NCI-H774 (cell line): ENCODE measurements at places on chromosomes 1 and 21.

GRCh38 chr1:28744184-28744583 lies 7.4 kb downstream of the YTHDF2 start:
- DNase-seq: no peak

- DNase-seq: no peak
Observed at GRCh38 chr1:97071173-97071572, 349.6 kb downstream of the PTBP2 start.

DNA sequence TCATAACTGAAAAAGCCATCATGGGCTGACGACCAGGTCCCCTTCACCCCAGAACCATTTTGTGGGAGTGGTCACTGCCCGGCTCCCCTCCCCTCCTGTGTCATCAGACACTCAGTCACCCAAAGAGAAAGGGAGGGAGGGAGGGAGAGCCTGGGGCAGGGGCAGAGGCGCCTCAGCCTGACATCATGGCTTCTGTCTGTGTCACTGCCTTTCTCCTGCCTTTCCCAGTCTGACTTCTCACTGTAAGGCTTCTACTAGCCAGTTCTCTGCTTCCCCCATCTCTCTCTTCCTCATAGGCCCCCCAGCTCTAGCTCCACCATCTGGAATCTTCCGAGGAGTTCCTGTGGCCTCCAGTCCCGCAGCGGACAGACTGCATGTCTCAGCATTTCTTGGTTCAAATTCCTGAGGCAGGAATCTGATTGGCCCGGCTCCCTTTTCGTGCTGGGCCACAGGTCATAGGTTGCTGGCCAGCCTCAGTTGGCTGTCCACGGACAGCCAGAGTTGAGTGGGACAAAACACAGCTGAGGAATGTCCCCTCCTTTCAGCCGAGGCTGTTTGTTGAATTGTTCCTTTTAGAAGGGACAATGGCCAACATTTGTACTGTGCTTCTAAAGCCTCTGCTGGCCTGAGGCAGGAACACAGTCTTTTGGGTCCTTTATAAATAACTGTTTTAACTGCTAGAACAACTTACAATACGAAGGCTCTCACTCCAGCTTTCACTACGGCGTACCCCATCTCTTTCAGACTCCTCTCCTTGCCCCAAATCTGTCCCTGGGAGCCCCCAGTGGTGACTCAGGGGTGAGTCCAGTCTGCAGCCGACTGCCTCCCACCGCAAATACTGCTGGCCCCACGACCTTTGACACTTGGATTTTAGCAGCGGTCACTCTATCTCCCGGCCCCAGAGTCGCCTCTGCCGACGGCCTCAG lies 18.7 kb upstream of the KANK4 start:
- no peak for DNase-seq

DNA sequence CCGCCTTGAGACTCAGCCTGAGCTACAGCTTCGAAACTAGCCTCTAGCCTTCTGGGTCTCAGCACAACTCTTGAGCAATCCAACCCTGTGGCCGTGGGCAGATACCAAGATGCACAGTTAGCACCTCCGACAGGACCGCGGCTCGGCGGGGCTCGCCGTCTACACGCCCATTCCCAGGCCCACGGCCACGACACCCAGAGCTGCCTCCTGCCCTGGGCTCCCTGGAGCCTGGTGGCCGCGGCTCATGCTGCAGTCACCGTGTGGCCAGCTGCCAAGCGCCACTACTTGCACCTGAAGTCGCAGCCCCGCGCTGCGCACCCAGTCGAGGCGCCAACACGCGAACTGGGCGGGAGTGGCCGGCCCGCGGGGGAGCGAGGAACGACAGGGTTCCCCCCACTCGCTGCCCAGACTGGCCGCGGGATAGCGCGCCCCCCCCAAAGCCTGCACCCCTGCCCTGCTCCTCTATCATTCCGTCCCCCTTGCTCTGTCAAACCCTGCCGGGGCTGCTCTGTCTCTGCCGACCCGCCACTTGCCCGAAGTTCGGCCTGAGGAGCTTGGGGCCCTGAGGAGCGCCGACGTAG lies 729 bp upstream of the CDCA8 start:
- peak; percentile 30 for DNase-seq

DNA sequence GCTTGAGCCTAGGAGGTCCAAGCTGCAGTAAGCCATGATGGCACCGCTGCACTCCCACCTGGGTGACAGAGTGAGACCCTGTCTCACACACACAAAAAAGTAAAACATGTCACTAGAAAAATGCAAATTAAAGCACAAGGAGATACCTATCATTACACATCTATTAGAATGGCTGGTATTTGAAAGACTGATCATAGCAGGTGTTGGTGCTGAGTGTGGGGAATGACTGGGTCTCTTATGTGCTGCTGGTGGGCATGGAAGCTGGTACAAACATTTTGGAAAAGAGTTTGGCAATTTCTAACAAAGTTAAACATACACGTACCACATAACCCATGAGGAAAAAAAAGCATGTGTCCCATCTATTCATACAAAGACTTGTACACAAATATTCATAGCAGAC lies 142.1 kb upstream of the ZBTB40 start:
- no peak for DNase-seq

DNA sequence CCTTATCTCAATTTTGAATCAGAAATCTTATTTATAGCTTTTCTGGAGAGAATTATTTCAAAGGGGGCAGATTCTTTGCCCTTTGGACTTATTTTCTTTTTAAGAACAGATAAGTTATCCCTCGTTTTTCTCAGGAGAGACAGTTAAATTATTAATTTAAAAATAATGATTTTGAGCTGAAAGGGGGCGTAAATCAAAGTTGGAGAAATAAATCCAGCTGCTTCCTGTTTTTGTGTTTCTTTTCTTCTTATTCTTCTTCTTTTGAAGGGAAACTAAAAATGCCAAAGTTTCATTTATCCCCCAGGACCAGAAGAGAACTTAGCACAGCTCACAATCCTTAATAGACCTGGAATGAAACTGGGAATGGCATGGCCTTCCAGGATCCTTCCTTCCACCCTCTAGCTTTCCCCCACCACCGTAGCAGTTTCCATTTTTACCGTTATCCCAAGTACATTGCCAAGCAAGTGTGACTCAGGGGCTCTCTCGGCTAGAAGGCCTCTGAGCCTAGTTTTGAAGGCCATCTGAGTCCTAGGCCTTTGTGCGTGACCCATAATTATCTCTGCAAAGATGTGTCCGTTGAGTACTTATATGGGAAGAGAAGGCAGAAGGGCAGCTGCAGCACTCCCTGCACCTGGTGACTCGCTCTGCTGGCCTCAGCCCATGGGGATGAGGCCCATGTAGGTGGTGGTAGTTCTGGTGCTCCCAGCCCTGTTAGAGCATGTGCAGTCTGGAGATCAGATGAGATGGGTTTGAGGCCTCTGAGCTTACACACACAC lies 181.7 kb downstream of the ROR1 start:
- DNase-seq: peak; percentile 54

GRCh38 chr1:87132284-87132870 lies 196.3 kb upstream of the LMO4 start:
- DNase-seq: no peak
